ENCODE measurements at places on chromosomes 16 and 17.

- peak; percentile 51 for DNase-seq
Measured at GRCh38 chr16:79598348-79599181, 2.0 kb downstream of the MAF start.

GRCh38 chr17:59623151-59623550, 3.5 kb downstream of the CLTC start:
- DNase-seq: no peak

GRCh38 chr17:60893475-60893874, 215.8 kb downstream of the BCAS3 start:
- no peak for DNase-seq

DNA sequence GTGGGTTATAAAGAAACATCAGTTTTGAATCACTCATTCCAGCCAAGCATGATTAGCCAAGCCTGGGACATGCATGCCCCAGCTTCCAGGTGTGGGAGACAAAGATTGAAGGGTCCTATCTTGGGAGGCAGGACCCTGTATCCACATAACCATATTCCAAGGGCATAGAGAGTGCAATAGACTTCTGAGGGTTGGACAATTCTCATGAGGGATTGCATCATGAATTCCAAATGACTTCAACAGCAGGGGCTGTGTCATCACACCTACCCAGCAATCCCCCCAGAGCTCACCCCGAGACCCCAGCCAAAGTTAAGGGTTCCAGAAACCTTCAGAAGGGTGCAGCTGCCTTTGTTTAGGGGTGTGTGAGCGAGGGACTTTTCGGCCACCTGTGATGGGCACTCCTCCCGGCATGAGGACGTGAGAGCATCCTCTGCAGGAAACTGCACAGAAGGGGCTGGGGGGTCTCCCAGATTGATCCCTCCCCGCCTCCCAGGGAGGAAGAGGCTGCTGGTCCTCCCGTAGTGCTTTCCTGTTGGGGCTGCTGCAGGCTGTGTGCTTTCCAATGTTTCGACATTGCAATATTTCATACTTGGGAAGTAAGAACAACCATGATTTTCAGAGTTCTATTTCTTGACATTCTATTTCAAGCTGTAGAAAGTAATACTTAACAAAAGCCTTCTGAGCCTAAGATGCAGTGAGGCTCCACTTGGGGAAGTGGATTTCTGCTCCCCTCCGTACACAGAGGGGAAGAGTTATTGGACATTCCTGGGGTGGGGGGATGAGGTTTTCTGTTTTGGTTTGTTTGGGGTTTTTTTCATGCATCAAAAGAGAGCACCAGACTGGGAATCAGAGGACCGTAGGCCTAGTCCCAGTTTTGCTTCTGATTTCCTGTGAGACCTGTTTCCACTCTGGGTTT, 13.3 kb upstream of the PITPNM3 start:
- no peak for DNase-seq

GRCh38 chr17:17888821-17889220, 52.0 kb upstream of the SREBF1 start:
- DNase-seq: no peak

- DNase-seq: no peak
Measured at GRCh38 chr17:19656336-19656735, 7.8 kb downstream of the ALDH3A2 start.

GRCh38 chr16:29977063-29977825, 3.6 kb downstream of the TAOK2 start:
- no peak for DNase-seq

DNA sequence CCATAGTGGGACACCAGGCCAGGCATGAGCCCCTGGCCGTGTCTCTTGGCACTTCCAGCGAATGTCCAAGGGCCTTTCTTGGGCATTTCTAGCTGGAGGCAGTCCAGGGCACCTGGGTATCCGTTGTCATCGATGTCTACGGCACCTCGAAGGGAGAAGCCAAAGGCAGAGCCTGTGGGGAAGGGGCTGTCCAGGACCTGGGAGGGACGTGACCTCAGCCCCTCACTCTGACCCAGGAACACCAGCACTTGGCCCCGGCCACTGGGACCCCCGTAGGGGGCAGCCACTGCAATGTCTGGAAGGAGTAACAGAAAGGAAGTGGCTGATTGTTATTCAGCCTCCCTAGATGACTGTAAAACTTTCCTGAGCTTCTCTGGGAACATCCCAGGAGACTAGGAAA, 8.7 kb downstream of the ITGA2B start:
- no peak for DNase-seq

DNA sequence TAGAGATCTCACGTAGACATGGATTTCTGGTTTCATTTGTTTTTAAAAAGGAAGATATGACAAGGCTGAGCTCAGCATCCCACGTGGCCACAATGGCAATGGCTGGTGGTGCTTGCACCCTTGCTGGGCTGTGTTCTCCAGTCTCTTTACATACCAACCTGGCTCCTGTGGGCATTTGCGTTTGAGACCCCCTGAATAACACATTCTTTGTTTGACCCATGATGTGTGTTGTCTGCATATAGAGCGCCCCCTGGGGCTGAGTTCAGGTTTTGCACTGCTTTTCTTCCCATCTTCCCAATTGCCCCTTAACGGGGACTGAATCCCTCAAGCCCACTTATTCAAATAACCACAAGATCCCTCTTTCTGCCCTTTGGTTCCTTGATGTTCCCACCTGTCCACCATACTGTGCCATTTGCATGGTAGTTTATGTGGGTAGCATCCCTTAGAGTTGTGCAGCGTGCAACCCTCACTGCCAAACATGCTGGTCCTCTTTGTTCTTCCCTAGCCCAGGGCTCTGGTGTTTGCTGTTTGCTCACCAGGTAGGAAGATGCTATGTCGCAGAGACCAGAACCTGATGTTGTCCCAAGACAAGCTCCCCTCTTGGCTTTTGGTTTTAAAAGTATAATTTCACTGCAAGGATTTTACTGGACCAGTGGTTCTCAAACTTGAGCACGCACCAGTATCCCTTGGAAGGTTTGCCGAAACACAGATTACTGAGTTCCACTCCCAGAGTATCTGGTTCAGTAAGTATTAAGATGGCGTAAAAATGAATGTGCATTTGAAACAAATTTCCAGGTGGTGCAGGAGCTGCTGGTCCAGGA, 38.5 kb upstream of the NKD1 start:
- no peak for DNase-seq

GRCh38 chr16:84700446-84701300, 873 bp downstream of the USP10 start:
- DNase-seq: no peak

DNA sequence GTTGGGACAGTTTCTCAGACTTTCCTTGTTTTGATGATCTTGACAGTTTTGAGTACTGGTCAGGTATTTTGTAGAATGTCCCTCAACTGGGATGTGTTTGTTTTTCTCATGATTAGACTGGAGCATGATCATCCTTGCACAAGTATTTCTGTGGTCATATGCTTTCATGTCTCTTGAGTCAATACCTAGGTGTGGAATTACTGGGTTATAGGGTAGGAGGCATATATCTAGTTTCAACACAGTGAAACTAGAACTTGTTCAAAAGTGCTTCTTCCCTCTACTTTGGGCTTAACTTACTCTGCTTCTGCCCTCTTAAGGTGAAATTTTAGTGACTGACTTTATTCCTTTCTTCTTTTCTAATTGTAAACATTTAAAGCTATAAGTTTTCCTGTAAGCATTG, 30.1 kb downstream of the IKZF3 start:
- DNase-seq: no peak

DNA sequence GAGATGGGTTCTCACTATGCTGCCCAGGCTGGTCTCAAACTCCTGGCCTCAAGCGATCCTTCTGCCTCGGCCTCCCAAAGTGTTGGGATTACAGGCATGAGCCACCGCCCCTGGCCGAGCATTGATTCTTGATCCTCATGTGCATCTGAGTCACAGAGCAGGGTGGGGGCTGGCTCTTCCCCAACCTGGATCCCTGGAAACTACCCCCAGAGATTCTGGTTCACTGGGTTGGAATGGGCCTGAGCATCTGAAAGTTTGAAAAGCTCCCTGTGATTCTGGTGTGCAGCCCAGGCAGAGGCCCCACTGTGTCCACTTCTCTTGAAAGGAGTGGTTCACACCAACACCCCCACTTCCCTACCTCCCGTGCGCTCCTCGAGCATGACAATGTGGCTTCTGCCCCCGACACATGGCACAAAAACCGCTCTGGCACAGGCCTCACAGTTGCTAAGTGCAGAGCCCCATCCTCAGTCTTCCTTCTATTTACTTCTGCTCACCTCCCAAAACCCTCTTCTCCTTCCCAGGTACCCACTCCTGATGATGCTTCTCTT, 4.6 kb downstream of the QPRT start:
- no peak for DNase-seq

GRCh38 chr17:69468207-69468606, 53.7 kb downstream of the MAP2K6 start:
- DNase-seq: no peak

DNA sequence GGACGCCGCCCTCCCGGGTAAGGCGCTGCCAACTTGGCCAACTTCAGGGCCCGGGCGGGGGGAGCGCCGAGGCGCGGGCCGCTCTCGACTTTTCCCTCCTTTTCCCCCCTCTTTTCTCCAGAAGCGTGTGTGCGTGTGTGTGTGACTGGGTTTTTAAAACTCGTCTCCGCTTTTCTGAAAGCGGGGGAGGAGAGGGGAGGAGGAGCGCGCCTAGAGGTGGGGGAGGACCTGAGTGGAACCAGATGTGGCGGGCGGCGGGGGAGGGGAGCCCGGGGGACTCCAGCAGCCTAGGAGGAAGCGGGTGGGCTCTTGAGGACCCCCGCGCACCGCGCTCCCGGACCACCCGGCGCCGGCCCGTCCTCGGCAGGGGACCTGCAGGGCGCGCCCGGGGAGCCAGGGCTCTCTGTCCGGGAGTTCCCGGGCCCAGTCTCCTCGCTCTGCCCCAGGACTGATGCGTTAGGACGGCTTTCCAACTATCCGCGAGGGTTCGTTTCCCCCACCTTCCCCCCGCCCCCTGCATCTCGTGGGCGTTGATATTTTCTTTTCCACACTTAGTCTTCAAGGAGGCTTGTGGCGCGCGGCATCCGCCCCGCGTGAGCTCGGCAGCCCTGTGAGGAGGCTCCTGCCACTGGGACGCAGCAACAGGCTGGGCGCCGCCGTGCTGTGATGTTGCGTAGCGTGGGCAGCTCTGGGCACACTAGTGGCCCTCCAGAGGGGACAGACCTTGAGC, 599 bp downstream of the MRC2 start:
- no peak for DNase-seq

GRCh38 chr17:16129441-16130205, 85.7 kb downstream of the NCOR1 start:
- no peak for DNase-seq

GRCh38 chr16:31718998-31719397, 154.6 kb upstream of the ZNF267 start:
- DNase-seq: no peak

DNA sequence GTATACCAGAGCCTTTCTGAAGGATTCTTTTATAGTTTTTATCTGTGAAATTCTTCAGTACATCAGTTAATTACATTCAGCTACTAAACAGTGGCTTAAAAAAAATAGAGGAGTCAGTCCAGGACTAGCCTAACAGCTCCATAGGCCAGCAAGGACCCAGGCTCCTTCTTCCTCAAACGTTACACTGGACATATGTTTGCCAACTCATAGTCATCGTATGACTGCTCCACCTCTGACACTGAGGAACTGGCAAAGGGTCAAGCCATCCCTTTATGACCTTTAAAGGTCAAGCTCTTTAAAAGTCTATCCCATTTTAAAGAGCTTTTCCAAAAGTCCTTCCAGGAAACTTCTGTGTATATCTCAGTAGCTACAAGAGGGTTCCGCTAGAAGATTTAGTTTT, 36.6 kb downstream of the PHLPP2 start:
- DNase-seq: no peak

- DNase-seq: no peak
Measured at GRCh38 chr16:54240271-54241129, 46.1 kb downstream of the IRX3 start.

DNA sequence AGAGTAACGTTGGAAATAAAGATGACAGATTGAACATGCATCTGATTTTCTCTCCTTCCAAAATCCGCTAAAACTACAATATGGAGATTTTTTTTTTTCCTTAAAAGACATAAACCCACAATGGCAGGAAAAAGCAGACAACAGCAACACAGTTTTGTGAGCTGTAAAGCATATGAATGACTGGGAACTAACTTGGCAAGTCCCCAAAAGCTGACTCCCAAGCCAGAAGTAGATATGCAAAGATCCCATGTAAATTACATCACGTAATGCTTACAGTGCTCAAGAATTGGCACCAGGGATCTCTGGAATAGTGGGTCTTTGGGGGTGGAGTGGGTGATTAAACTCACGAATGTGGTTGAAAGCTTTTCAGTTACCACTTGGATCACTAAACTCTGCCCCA, 106.6 kb downstream of the ELAC2 start:
- no peak for DNase-seq

- DNase-seq: no peak
Measured at GRCh38 chr16:73584157-73584556, 536.2 kb upstream of the ZFHX3 start.

DNA sequence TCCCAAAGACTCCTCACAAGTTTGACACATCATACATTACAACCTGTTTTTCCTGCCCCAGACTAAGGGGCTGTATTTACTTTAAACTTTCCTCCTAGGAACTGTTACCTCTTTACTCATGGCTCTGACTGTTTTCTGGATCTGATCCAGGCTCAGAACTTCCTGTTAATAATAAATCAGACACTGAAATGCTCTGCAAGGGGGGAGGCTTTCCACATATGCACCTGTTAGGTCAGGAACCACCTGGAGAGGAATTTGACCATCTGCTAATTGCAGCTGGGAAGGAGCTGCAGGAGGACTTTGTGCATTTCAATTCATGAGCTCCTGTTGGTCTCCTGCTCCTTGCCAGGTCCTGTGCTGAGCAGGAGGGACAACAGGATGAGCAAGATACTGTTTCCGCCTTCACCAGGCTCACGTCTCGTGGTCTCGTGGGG, 476.9 kb upstream of the CDH5 start:
- DNase-seq: no peak

- no peak for DNase-seq
Measured at GRCh38 chr16:2968368-2968737, 795 bp upstream of the PAQR4 start.

- DNase-seq: no peak
Measured at GRCh38 chr17:1096215-1096614, 83.6 kb downstream of the ABR start.

- no peak for DNase-seq
Measured at GRCh38 chr17:7133424-7133823, 18.8 kb upstream of the ASGR2 start.

- no peak for DNase-seq
Measured at GRCh38 chr17:41444640-41445039, 3.9 kb upstream of the KRT38 start.

GRCh38 chr17:18141210-18141803, 32.8 kb downstream of the MYO15A start:
- no peak for DNase-seq

GRCh38 chr16:84768061-84768807, 51.6 kb upstream of the CRISPLD2 start:
- no peak for DNase-seq
